ENCODE measurements at places on chromosomes 13 and 19.

DNA sequence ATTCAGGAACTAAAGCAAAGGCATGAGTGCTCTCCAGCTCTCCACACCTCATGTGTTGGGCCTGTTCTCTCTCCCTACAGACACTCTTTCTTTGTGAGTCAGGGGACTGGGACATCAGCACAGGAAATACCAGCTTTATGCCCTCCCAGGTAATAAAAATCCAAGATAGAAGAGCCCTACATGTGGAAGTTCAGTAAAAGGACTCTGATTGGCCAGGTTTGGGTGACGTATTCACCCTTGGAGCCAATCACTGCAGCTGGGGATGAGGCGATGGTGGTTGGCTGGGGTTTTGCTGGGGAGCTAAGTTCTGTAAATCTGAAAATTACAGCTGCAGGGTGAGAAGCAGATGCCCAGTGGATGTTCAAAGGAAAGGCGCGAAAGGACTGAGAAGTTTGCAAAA lies 32.5 kb downstream of the CCDC70 start:
- no peak for DNase-seq

- no peak for DNase-seq
Observed at GRCh38 chr19:2246801-2247361, 2.2 kb upstream of the AMH start.

GRCh38 chr13:62119739-62120700 lies 704.4 kb upstream of the PCDH20 start:
- DNase-seq = no peak

GRCh38 chr13:110559986-110560385 lies 1.5 kb downstream of the RAB20 start:
- no peak for DNase-seq

- no peak for DNase-seq
Observed at GRCh38 chr19:35013820-35014754, 14.0 kb downstream of the GRAMD1A start.

- no peak for DNase-seq
Observed at GRCh38 chr13:75687150-75687763, 51.1 kb downstream of the LMO7 start.

- no peak for DNase-seq
Observed at GRCh38 chr13:66113882-66114526, 1116.1 kb downstream of the PCDH9 start.

GRCh38 chr19:32890841-32891240 lies 21.3 kb upstream of the SLC7A9 start:
- no peak for DNase-seq

All from activated T-cell treated with anti-CD3 and anti-CD28 coated beads for 48 hours (primary cell).